ENCODE measurements at places on chromosomes 2 and 18.

DNA sequence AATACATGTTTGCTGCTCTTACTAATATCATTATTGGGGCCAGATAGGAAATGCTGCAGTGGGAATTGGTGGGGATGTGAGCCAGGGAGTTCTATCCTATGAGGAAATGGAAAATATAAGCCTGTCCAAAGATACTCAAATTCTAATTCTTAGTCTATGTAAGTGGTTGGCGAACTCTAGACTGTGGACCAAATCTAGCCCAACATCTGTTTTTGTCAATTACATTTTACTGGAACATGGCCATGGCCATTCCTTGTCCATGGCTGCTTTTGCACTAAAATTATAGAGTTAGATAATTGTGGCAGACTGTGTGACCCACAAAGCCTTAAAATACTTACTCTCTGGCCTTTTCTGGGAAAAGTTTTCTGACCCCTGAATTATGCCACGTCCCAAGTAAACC, 113.3 kb downstream of the MGAT5 start:
- no peak for DNase-seq

DNA sequence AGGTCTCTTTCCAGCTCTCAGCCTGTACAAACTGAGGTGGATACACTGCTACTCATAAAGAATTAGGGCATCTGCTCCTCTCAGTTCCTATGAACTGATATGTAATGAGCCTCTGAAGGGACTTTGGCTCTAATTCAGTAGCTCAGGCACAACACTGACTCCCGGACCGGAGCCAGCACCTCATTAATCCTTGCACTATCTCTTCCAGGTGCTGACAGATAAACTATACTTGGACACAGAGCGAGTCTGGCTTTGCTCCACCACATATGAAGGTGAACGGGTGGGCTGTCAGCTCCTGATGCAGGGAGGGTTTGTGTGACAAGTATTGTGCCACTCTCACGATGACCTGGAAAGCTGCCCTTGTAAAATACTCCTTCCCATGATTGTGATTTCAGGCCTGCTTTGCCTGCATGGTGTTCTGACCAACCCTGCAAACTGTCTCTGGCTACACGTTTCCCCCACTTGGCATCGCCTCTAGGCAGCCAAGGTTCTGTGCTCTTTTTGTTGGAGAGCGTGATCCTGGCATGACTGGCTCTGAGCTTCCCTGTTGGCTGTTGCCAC, 111.6 kb upstream of the LMAN1 start:
- DNase-seq: no peak

- no peak for DNase-seq
These were observed 289.7 kb downstream of the CCDC85A start for GRCh38 chr2:56473524-56473923.

- peak; percentile 8 for DNase-seq
These were observed 301.3 kb upstream of the RBMS1 start for GRCh38 chr2:160794926-160795325.

GRCh38 chr18:31688606-31689005, 4.2 kb upstream of the B4GALT6 start:
- no peak for DNase-seq

DNA sequence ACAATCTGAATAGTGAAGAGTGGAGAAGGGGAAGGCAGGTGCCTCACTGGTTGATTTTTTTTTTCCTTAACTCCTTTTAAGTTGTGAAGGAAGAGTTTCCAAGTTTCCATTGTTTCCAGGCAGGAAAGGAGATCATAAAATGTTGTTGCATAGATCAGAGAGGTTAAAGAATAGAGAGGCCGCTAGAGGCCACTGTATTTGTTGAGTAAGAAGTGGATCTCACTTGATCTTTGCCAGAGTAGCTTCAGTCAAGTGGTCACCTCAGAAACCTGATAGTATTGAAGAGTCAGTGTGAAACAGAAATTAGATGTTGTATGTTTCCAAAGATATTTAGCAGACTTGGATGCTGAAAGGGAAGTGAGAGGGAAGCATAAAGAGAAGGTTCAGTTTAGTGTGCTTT, 17.6 kb downstream of the CTNNA2 start:
- peak; percentile 7 for DNase-seq

Data from OCI-M1 (cell line).